Fibroblast of gingiva (primary cell): ENCODE measurements at places on chromosomes 5 and 9.
A peak's percentile ranks its signal among the peaks of the same experiment; 100 is the strongest.

DNA sequence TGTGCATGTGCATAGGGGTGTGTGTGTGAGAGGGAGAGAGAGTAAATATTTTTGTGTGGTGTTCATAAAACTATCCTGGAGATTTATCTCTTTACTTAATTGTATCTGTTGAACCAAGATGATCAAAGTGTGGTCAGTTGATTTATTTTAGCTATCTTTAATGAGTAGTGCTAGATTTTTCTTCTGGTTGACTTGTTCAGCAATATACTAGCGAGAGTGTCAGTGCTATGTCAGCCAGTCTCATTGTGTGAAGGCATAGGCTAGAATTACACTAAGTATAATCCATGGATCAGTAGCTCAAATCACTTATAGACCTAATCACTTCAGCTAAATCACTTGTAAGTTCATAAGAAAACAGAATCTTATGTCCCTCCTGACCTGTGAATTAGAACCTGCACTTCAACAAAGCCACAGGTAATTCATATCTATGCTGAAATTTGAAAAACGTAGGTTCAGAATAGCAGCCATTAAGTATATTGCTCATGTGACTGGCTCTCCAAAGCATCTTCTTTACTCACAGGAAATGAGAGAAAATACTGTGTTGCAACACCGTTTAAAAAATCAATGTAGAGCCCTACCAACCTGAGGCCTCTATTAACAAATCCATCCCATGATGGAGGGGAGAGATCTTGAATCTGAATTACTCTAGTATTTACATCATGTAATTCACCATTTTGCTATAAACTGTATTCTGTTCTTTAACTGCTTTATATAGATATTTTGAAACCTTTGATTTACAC is 203.1 kb upstream of the ACTBL2 start:
- no peak for DNase-seq

GRCh38 chr9:119278171-119278570 is 91.1 kb downstream of the BRINP1 start:
- DNase-seq: no peak

DNA sequence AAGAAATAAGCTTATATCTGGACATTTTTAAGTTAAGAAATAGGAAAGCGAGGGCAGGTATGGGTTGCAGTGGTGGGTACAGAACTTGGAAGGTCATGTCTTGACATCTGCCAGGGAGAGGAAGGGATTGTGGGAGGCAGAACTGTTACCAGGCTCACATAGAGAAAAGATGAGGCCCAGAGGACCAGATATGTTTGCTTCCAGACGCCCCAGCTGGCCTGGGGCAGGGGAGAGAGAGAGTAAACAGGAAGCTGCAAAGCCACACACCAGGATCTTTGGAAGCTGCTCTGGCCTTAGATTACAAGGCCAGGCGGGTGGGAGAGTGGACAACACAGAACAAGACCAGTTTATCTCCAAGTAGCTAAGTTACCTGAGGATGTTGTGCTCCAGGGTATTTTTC is 71.2 kb downstream of the MARCHF11 start:
- DNase-seq: no peak

- no peak for DNase-seq
Measured at GRCh38 chr9:94610181-94610606, 16.6 kb upstream of the FBP2 start.

GRCh38 chr9:89891591-89892304 is 286.9 kb downstream of the GADD45G start:
- DNase-seq: peak; percentile 29

DNA sequence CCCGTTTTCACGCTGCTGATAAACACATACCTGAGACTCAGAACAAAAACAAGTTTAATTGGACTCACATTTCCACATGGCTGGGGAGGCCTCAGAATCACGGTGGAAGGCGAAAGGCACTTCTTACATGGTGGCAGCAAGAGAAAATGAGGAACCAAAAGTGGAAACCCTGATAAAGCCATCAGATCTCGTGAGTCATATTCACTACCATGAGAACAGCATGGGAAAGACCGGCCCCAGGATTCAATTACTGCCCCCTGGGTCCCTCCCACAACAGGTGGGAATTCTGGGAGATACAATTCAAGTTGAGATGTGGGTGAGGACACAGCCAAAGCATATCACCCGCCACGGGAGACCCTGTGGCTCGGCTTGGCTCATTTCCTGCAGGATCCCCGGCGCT is 20.2 kb downstream of the EXD3 start:
- DNase-seq: no peak

DNA sequence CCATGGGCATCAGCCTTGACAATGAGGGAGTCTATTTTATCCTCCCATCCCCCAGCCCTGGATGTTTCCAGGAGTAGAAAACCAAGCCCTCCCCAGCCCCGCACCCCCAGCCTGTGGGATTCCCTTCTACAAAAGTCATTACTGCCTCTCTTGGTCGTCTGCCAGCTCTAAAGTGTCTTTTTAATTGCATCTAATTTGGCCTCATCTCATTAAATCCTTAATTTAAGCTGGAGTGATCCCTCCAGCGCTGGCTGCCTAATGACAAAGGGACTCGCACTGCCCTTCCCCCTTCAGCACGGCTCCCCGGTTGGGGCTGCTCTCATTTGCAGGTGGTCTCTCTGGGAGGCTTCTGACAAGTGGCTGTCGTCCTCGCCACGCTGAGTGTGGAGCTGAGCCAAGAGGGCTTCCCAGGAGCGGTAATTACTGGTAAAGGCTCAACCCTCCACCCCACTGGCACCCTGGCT is 107.9 kb upstream of the ALDH1B1 start:
- no peak for DNase-seq
